Neural progenitor cell (in vitro differentiated cells): ENCODE measurements at places on chromosomes 6 and 20. TPM values are rescaled to one million over a fixed set of nuclear protein-coding genes. Genes with fewer than 3 reads are reported as not detected.

GRCh38 chr6:138640028-138640427, 133.5 kb upstream of the CCDC28A start:
- DNase-seq, result no peak
- no peak overlapping the region for H3K4me3 ChIP-seq
- no peaks in the 10 kb centered on the region for H3K27me3 ChIP-seq
- H3K27ac ChIP-seq, result no peak overlapping the region
- H3K4me1 ChIP-seq, result peaks cover 6% of the 10 kb centered on the region

GRCh38 chr6:26336355-26337198, 28.4 kb upstream of the BTN3A2 start:
- H3K36me3 ChIP-seq, result no peaks in the 10 kb centered on the region
- peaks cover 8% of the 10 kb centered on the region for H3K4me1 ChIP-seq
- H3K27ac ChIP-seq, result no peak overlapping the region
- DNase-seq, result no peak

DNA sequence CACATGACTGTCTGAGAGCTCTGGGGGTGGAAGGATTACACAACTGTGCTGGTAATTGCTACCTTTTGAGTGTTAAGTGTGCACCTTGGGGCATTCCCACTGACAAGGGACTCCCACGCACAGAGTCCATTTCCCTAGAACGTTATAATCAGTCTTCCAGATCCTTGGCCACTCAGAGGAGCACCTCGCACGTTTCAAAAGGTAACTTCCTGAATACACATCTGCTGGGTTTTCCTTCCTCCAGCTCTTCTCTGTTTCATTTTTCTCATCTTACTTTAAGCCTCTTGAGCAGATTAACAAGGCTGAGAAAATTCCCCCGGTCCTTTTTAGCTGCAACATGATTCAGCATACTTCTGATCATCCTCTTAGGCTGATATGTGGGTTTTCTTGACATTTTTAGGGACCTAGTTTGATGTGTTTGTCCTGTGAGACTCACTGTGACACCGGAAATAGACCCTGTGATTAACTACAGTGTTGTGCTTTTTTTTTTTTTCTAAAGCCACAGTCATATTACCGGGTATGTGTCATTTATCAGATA, 98.4 kb upstream of the DUSP22 start:
- no peaks in the 10 kb centered on the region for H3K36me3 ChIP-seq
- H3K4me3 ChIP-seq, result no peak overlapping the region

The CGAS gene
- total RNA-seq, result 0.62 and 0.90 TPM in 2 replicates

- H3K4me3 ChIP-seq, result no peak overlapping the region
- H3K4me1 ChIP-seq, result peaks cover 10% of the 10 kb centered on the region
- peaks cover 21% of the 10 kb centered on the region for H3K36me3 ChIP-seq
- no peak overlapping the region for H3K27ac ChIP-seq
- DNase-seq, result no peak
Measured at GRCh38 chr6:161091151-161091550, 99.6 kb downstream of the MAP3K4 start.

The GNAS-AS1 gene
- 5.8 and 6.4 TPM in 2 replicates for total RNA-seq

- no peak overlapping the region for H3K27ac ChIP-seq
- no peaks in the 10 kb centered on the region for H3K36me3 ChIP-seq
- no peak overlapping the region for H3K4me3 ChIP-seq
- peaks cover 16% of the 10 kb centered on the region for H3K4me1 ChIP-seq
Measured at GRCh38 chr6:137731960-137732616, 135.0 kb upstream of the TNFAIP3 start.

DNA sequence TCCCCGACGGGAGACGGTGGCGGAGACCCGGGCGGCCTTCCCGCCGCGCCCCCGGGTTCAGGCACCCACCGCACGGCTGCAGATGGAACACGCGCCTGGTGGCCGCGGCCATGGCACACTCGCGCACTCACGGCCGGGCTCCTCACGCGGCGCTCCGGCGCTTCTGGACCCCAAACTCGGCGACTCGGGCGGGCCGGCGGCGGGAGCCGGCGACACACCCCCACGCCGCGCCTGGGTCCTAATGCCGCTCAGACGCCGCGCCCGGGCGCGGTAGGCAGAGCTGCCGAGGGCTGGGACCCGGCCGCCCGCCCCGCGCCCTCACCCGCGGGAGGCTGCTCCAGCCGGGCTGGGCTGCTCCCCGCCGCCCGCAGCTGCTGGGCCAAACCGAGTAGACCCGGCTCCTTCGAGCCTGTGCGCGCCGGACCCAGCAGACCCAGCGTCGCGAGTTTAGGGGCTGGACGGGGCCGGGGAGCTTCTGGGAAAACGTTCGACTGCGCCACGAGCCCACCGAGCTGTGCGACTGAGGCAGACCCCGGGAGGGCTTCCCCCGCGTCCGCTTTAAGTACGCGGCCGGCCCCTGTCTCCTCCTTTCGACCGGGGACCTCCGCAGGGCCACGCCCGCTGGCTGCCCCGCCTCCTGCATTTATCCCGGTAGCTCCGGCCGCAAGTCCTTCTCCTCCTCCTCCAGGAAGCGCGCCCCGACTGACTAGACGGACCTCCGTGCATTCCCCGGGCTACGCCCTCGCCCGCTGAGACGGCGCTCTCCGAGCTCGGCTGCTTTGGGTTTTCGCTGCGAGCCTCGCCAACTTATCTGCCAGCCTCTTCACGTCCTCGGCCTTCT, at the start of gene SLC4A11:
TSS of gene SLC4A11 (minus strand) at position 165 of the 841 bp plus-strand sequence. CDS start at position 112, 53 bp downstream.
- H3K36me3 ChIP-seq, result no peaks in the 10 kb centered on the region
- H3K4me3 ChIP-seq, result peak within 1 kb of the TSS; percentile 73
- no peak within 1 kb of the TSS for H3K27ac ChIP-seq
- peak; percentile 76 for DNase-seq
- peaks cover 7% of the 10 kb centered on the region for H3K4me1 ChIP-seq
- H3K27me3 ChIP-seq, result peaks cover 71% of the 10 kb centered on the region

The RAET1L gene
- not detected in 2 replicates for total RNA-seq

DNA sequence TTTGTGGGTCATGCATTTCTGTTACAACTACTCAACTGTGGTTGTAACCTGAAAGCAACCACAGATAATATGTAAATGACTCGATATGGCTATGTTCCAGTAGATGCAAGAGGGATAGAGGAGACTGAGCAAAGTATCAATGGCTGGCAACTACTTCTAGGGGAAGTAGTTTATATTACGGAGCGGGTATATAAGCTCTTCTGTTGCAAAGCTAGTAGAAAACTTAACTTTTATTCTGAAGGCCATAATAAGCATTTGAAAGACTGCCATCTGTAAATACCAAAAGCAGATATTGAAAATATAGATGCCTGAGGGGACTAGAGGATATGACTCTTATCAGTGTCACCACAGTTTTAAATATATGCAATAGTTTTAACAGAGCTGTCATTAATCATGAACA, 655.3 kb downstream of the PHF3 start:
- H3K36me3 ChIP-seq, result no peaks in the 10 kb centered on the region
- no peak overlapping the region for H3K27ac ChIP-seq
- no peaks in the 10 kb centered on the region for H3K4me1 ChIP-seq
- H3K27me3 ChIP-seq, result no peaks in the 10 kb centered on the region
- no peak overlapping the region for H3K4me3 ChIP-seq

DNA sequence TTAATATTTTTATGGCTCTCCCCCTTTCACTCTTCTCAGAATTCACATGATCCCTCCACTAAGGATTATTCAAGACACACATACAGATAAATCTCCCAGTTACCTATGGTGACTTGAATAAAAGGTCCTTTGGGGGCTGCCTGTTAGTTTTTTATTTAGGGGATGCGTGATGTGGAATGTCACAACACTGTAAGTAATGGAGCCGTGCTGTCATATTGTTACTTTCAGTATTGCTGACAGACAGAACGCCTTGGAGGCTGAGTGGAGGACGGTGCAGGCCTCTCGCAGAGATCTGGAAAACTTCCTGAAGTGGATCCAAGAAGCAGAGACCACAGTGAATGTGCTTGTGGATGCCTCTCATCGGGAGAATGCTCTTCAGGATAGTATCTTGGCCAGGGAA, 291.7 kb downstream of the UTRN start:
- H3K36me3 ChIP-seq, result no peaks in the 10 kb centered on the region
- no peak for DNase-seq
- H3K4me3 ChIP-seq, result no peak overlapping the region
- H3K27me3 ChIP-seq, result no peaks in the 10 kb centered on the region

DNA sequence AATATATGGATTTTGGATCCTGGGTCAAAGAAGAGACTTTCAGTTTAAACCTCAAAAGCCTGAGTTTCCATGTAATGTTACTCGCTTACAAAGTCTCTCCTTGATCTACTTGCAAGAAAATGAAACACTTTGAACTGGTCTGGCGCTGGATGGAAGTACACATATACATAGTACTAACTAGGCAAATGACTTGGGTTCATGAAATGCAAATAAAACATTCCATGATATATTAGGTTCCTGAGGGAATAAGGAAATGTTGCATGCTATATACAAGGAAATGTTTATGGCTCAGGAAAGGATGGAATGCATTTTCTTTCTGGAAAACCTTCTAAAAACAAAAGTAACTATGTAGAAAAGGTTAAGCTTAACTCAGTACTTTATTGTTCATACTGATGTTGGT, 11.4 kb upstream of the TXLNB start:
- no peak for DNase-seq
- H3K27ac ChIP-seq, result no peak overlapping the region
- no peak overlapping the region for H3K4me3 ChIP-seq
- no peaks in the 10 kb centered on the region for H3K27me3 ChIP-seq
- no peaks in the 10 kb centered on the region for H3K4me1 ChIP-seq

The SAMD10 gene
- 0.19 and 4.9 TPM in 2 replicates for total RNA-seq
